ENCODE measurements at places on chromosomes 11 and 22.
A peak's percentile ranks its signal among the peaks of the same experiment; 100 is the strongest.

DNA sequence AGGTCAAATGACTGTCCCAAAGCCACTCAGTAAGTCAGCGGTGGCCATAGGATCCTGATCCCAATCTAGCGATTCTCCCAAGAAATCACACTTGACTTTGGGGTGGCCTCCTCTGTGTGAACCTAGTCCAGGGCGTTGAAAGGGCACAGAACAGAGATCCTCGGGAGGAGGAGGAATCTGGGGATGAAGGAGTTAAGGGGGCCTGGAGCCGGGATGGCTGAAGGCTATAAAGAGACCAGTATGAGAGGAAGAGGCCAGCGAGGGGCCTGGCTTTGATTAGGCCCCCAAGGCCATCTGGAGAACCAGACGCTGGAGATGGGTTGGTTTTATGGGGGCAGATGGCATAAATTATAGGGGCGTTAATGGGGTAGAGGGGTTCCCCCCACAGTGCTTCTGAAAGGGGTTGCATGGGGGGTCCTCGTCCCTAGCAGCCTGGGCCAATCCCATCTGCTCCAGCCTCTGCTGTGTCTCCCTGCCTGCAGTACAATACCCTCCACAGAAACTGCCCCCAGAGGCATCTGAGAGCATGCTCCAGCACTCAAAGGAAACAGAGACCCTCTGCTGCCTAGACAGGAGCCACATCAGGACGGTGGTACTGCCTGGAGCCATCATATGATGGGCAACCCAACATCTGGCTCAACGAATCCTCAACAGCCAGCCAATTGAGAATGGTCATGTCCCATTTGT is 35.2 kb upstream of the TRIM29 start:
- no peak for ATAC-seq

DNA sequence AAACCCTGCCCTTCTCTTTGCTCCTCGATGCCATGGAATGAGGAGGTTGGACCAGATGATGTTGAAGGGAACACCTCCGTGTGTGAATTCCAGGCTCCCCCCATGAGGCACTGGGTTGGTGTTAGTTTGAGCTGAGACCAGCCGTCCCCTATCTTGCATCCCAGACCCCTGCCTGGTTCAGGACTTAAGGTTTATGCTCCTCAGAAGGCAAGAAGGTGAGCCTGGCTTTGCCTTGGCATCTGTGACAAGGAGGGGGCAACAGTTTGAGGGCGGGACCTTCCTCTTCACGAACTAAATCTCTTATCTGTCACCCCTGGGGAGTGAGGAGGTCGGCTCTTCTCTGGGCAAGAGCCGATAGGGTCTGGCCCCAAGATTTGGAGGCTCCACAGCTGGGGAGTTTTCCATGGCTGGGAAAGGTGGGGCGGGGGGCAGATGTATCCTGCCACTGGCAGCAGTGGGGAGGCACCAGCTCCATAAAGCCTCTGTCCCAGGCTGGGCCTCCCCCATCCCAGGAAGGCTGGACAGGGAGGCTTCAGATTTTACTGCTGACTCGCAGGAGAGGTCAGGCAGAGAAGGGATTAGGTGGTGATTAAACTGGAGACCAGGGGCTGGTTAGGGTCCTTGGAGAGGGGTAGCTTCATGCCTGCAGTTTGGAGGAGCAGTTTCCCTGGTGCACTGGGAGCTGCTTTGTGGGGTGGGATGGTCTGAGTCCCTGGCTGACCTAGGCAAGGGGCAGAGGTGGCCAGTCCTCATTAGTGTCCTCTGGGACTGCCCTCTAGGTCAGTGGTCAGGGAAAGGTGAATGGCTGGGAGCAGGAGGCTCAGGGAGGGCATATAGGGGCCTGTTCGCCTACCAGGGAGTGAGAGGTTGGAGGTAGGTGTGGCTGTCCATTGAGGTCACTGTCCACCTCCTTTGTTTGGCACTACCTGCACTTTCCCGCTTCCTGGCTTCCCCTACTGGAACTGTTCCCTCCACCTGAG is 1.1 kb downstream of the SEC14L2 start:
- no peak for ATAC-seq

DNA sequence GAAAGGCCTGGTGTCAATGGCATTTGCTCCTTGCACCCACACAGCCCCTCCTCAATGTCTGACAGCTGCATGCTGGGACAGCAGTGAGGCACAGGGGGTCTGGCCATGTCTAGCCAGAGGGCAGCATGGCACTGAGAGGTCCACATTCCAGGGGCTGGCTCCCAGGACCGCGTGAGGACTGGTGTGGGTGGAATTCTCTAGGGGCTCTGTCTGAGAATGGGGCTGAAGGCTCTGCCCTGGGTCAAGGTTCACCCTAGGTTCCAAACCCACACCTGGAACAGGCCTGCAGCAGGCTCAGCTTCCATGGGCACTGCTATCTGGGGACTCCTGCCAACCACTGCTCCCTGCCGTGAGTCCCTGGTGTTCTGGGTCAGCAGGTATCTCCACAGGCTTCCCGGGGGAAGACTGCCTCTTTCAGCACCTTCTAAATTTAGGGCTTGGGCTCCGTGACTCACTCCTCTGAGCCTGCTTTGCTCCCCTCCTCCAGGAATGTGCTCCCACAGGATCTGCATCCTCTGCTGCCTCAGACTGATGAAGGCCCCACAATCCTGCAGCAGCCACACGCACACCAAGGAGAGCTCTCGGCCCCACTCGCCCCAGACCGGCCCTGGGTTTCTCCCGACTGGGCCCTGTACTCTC is 4.2 kb downstream of the STARD10 start:
- no peak for ATAC-seq

- no peak for ATAC-seq
Observed at GRCh38 chr11:294780-295179, 4.5 kb downstream of the IFITM5 start.

DNA sequence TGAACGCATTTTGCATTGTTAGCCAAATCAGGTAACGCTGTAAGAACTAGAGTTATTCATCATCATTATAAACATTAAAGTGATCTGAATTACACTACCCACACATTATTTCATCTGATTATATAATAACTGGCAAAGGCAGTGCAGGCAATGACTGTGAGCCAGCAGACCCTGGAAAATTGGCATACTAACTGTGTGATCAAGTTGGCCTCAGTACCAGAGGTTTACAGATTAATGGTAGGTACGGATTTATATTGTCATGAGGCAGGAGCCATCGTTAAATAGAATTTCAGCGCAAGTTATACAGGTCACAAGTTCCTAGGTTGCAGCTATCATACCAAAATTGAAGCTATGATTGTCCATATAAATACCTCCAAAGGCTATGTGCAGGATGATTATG is 225.4 kb downstream of the CNTN5 start:
- ATAC-seq, result no peak

DNA sequence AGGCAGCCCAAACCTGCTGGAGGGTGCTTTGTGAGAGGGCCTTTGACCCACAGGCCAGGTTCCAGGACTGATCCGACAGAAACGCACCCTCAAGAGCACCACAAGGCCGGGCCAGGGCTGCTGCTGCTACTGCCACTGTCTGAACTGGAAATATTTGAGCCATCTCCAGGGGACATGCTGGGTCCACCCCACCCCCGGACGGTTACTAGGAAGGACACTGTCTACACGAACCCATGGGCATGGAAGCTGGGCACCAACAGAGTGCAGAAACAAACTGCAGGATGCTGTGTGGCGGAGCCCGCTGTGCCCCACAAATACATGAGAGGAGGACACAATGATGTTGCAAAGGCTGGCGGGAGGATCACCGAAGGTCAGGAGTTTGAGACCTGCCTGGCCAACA is 283.7 kb downstream of the CTTN start:
- no peak for ATAC-seq

- ATAC-seq, result no peak
Observed at GRCh38 chr22:27323661-27324060, 477.9 kb downstream of the MN1 start.

DNA sequence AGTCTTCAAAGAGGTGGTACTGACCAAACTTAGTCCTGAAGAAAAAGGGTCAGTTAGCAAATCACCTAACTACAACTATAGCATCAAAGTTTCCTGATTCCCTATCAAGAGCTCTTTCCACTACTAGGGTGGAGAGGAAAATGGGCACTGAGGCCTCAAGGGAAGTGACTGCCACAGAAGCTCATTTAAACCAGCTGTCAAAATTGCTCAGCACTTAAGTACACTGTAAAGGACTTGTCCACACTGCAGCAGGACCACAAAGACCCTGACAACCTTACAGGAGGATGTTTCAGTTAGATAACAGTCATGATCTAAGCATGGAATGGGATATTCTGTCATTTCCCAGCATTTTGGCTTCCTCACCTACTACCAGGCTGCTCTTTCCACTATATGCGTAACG is 33.0 kb downstream of the FAM168A start:
- no peak for ATAC-seq

DNA sequence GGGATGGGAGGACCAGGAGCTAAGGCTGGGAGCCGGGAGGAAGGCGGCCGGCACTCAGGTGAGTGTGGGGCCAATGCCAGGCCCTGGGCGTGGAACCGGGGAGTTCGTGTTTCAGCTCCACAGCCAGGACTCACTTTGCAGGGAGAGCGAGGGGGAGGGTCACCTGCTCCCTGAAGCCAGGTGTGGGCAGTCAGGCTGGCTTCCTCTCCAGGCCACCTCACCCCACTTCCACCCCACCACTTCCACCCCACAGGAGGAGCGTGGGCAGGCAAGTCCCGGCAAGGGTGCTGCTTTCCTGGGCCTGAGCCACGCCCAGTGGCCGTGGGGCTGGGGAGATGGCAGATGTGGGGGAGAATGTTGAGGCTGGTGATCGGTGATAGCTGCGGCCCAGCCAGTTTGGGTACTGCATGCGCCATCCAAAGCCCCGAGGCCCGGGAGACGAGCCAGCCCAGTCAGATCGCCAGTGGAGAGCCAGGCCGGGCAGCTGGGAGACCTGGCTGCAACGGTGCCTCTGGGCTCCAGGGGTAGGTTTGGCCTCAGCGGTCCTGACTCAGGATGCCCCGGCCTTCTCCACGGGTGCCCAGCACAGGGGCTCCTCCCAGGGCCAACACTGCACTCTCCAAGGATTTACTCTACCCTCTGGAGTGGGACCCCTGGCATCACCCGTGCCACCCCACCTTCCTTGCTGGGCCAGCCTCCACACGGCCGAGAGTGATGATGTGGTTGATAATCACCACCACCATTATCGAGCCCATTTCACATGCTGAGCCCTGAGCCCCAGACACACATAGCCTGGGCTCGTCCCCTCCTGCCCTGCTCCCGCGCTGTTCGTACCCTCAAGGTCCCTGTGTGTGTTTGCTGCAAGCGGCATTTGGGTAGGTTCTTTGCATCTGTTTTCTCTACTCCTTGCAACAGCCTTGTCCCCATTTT is 93.8 kb downstream of the WNT7B start:
- ATAC-seq, result no peak

- ATAC-seq, result no peak
Observed at GRCh38 chr11:3859373-3859881, 4.0 kb downstream of the STIM1 start.

- peak; percentile 75 for ATAC-seq
Observed at GRCh38 chr11:76768088-76768908, 14.9 kb upstream of the TSKU start.

Data from motor neuron (in vitro differentiated cells).